Cardiac muscle cell (in vitro differentiated cells and primary cell): ENCODE measurements at places on chromosomes 3 and 15. TPM values are rescaled to one million over a fixed set of nuclear protein-coding genes. Genes with fewer than 3 reads are reported as not detected.

DNA sequence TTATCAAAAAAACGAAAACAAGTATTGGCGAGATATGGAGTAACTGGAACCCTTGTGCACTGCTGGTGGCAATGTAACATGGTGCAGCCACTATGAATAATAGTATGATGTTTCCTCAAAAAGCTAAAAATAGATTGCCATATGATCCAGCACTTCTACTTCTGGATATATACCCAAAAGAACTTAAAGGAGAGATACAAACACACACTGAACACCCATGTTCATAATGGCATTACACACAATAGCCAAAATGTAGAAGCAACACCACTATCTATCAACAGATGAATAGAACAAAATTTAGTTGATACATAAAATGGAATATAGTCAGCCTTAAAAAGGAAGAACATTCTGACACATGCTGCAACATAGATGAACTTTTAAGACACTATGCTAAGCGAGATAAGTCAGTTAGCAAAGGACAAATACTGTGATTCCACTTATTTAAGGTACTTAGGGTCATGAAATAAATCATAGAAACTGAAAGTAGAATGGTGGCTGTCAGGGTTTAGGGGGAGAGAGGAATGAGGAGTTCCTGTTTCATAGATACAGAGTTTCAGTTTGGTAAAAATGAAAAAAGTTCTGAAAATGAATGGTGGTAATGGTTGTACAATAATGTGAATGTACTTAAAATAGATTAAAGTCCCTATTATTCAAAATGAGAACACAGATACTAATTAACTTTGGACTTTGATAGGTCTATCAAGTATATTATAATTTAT is 59.4 kb upstream of the IMPG2 start:
- H3K4me3 ChIP-seq = no peak overlapping the region
- H3K4me1 ChIP-seq = peaks cover 13% of the 10 kb centered on the region
- H3K27ac ChIP-seq = no peak overlapping the region
- no peaks in the 10 kb centered on the region for H3K36me3 ChIP-seq

GRCh38 chr15:77798847-77799246 is 166.1 kb upstream of the LINGO1 start:
- no peak for DNase-seq
- H3K4me1 ChIP-seq = no peaks in the 10 kb centered on the region
- H3K27ac ChIP-seq = no peak overlapping the region
- no peak overlapping the region for H3K4me3 ChIP-seq
- H3K27me3 ChIP-seq = no peaks in the 10 kb centered on the region
- no peaks in the 10 kb centered on the region for H3K36me3 ChIP-seq

DNA sequence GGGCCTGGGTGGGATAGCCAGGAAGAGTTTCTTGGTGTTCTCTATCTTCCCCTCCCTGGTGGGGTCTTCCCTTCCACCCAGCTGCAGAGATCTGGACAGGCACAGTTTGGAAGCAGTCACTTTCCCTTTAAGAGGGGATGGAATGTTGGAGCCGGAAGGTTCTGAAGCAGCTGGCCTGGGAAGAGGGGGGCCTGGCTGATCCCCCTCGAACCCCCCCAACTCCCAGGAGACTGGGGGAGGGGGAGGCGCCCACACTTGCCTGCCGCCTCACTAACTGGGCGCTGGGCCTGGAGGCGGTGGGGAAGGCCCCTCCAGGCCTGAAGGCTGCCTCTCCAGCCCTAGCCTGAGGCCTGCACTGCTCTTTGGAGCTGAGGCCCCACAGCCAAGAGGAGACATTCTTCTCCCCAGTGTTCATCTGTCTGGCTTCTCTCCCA is 1.4 kb downstream of the DVL3 start:
- peak overlapping the region; percentile 97 for H3K27ac ChIP-seq
- H3K36me3 ChIP-seq = no peaks in the 10 kb centered on the region
- H3K4me3 ChIP-seq = peak overlapping the region; percentile 100
- DNase-seq = peak; percentile 47
- no peaks in the 10 kb centered on the region for H3K27me3 ChIP-seq

- H3K27ac ChIP-seq = no peak overlapping the region
- no peaks in the 10 kb centered on the region for H3K4me1 ChIP-seq
- H3K36me3 ChIP-seq = no peaks in the 10 kb centered on the region
- H3K27me3 ChIP-seq = no peaks in the 10 kb centered on the region
- H3K4me3 ChIP-seq = no peak overlapping the region
- peak; percentile 63 for DNase-seq
These were observed 100.4 kb upstream of the TP63 start for GRCh38 chr3:189530822-189531221.

GRCh38 chr3:39718674-39719595 is 90.5 kb upstream of the MYRIP start:
- no peak overlapping the region for H3K4me3 ChIP-seq
- peak; percentile 37 for DNase-seq
- no peaks in the 10 kb centered on the region for H3K27me3 ChIP-seq
- H3K27ac ChIP-seq = no peak overlapping the region

The GRK7 gene
- not detected in 2 replicates for total RNA-seq

The GADL1 gene
- total RNA-seq = 10.8 and 13.5 TPM in 2 replicates

The GP5 gene
- total RNA-seq = 0.83 and 0.95 TPM in 2 replicates

GRCh38 chr15:51267051-51267702 is 71.2 kb downstream of the CYP19A1 start:
- H3K4me1 ChIP-seq = no peaks in the 10 kb centered on the region
- H3K36me3 ChIP-seq = no peaks in the 10 kb centered on the region
- peaks cover 65% of the 10 kb centered on the region for H3K27me3 ChIP-seq
- no peak overlapping the region for H3K27ac ChIP-seq
- H3K4me3 ChIP-seq = peak overlapping the region; percentile 31
- DNase-seq = peak; percentile 31

GRCh38 chr3:33482111-33482521 is 41.9 kb upstream of the UBP1 start:
- no peaks in the 10 kb centered on the region for H3K27me3 ChIP-seq
- DNase-seq = no peak
- no peaks in the 10 kb centered on the region for H3K36me3 ChIP-seq
- no peak overlapping the region for H3K27ac ChIP-seq
- H3K4me1 ChIP-seq = no peaks in the 10 kb centered on the region

- no peak overlapping the region for H3K4me3 ChIP-seq
- no peaks in the 10 kb centered on the region for H3K27me3 ChIP-seq
- H3K4me1 ChIP-seq = no peaks in the 10 kb centered on the region
- no peak for DNase-seq
These were observed 17.6 kb downstream of the SLC6A20 start for GRCh38 chr3:45778761-45779201.
